AG04450 (cell line): ENCODE measurements at places on chromosomes 5 and 9.

DNA sequence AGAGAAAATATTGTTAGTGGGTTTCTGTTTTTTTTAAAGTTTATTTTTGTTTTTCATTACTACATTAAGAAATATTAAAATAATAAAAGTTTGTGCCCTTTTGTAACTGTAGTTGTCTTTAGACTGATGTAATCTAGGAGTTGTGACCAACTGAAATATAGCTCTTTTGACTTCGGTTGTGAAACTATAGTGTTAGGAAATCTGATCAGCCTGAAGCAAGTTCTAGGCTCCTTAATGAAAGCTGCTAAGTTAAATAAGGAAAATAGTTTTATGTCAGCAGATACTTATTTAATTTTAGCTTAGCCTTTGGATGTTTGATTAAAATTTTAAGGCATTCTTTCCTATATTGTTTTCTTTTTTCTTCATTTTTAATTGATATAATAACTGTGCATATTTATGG lies 14.2 kb downstream of the AP3S1 start:
- DNase-seq = no peak

- no peak for DNase-seq
Observed at GRCh38 chr5:148735301-148735835, 81.0 kb upstream of the HTR4 start.

- DNase-seq = no peak
Observed at GRCh38 chr9:109922617-109923470, 142.8 kb downstream of the PALM2AKAP2 start.

- no peak for DNase-seq
Observed at GRCh38 chr9:126496181-126496576, 117.5 kb upstream of the LMX1B start.

- peak; percentile 67 for DNase-seq
Observed at GRCh38 chr5:91384671-91385430, 1.7 kb upstream of the ARRDC3 start.

- DNase-seq = no peak
Observed at GRCh38 chr5:13189532-13189931, 755.0 kb downstream of the DNAH5 start.

- DNase-seq = no peak
Observed at GRCh38 chr5:83972236-83972635, 251.6 kb upstream of the HAPLN1 start.

- DNase-seq = no peak
Observed at GRCh38 chr5:132272311-132273210, 15.1 kb downstream of the PDLIM4 start.
